ENCODE measurements at places on chromosomes 3 and 15.

DNA sequence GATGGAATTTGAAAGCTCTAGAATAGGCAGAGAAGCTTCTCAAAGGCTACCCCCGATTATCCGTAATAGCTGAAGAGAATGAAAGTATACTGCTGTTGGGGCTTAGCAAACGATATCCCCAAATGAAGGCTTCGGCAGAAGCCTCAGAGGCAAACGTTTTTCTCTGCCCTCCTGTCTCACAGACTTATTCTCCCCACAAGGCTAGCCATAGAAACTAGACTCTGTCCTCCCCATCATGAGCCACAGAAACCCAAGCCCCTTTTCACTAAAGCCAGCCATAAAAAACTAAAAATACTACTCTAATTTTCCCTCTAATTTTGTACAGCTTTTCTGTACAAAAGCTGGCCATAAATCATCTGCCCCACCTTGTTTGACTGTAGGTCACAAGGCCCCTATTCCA, 413.4 kb upstream of the CFAP20DC start:
- DNase-seq: no peak

DNA sequence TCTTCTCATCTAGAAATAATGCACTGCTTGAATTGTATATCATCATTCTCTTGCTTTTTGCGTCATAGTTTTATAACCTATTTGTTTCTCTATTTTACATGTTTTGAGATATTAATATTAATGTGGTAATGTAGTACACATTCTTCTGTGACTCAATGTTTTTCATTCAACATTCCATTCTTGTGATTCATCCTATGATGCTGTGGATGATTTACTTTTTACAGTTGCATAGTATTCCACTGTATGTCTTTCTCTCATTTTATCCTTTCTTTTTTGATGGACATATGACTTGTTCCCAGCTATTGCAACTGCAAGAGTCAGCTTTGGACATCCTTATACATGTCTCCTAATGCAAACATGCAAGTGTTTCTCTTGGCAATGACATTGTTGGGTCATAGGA, 20.6 kb upstream of the VEPH1 start:
- DNase-seq: no peak

DNA sequence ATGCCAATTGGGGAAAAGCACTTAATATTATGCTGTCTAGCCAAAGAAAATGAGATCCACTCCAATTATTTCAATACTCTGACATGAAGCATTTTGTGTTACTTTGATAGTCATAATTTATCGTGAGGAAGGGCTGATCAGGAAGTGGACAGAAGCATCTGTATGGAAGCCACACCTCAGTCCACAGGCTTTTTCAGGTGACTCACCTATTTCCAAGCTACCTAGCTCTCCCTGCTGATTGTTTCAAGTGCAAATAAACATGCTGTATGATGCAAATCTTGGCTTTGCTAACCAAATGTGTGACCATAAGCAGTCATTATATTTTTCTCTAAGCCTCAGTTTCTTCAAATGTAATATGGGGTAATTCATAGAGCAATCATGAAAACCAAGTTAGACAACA, 30.8 kb upstream of the CPB1 start:
- DNase-seq: no peak

- no peak for DNase-seq
Observed at GRCh38 chr3:77254967-77255831, 215.3 kb downstream of the ROBO2 start.

- DNase-seq: no peak
Observed at GRCh38 chr3:138023754-138024153, 13.8 kb downstream of the CLDN18 start.

GRCh38 chr15:39028069-39028468, 463.5 kb upstream of the RASGRP1 start:
- DNase-seq: no peak

- no peak for DNase-seq
Observed at GRCh38 chr3:112688085-112688769, 47.3 kb upstream of the CCDC80 start.

GRCh38 chr15:77658304-77658703, 25.6 kb upstream of the LINGO1 start:
- no peak for DNase-seq
